Gastroesophageal sphincter (tissue), 4 donors: ENCODE measurements at places on chromosomes 3 and 15.

DNA sequence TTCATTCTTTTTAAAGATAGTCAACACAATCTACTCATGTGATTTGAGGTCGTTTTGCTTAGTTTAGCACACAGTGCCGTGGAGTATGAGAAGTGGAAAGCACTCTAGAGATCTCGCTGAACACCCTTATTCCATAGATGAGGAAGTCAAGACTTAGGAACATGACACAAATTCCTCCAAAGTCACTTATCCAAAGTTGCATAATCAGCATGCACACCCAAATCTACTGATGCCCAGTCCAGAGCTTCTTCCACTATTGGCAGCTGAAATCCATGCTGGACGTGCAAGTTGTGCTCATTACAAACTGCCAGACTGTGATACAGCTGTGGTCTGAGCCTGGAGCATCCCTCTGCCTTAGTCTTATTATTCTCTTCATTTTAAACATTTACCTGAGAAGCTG, 83.5 kb upstream of the ZNF280D start:
- peak; percentile 34 for ATAC-seq

DNA sequence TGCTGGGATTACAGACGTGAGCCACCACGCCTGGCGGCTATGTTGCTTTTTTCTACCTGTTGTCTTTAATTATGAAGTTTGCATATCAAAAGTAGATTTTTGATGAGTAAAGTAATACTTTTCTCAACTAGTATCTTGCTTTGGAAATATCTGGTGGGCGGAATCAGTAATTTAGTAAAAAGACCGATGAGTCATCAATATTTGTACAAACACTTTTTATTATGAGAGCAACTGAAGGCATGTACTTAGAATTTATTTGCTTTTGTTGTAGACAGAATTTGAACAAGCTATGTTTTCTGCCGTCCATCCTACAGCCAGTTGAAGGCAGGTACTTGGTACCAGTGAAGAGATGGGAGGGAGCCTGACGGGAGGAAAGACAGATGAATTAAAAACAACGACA, 164.7 kb downstream of the ADAMTSL3 start:
- ATAC-seq: no peak

DNA sequence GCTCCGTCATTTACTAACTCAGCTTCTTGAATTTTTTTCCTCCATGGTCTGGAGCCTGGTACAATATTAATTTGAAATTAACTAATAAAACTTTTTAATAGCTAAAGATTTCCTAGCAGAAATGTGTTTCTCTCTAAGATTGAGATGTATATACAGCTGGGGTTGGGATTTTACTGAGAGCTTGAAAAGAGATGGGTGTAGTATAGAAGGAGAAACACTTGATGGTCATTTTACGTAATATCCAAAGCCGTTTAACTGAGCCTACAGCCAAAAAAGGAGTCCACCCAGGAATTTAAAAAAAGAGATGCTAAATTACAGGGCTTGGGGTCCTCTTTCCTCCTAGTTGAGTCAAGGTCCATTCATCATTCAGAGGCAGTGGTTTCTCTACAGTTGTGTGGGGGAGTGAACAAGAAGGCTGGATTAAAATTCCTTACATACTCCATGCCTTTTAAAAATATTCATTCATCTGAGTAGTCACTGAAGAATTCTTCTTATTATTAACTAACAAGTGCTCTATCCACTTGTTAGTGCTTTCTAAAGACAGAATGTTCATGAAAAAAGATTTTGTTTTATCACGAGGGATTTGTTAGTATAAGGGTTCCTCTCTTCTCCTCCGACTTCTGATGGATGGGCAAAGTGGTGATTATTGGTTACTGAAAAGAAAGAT, 255.3 kb upstream of the IL12A start:
- ATAC-seq: no peak

- ATAC-seq: no peak
Measured at GRCh38 chr3:43790060-43790459, 99.3 kb downstream of the ABHD5 start.

GRCh38 chr3:122085673-122086072, 30.5 kb downstream of the CD86 start:
- ATAC-seq: no peak
